H9 (cell line): ENCODE measurements at places on chromosomes 3 and 15. TPM values are rescaled to one million over a fixed set of nuclear protein-coding genes. Genes with fewer than 3 reads are reported as not detected.

The GHSR gene
- total RNA-seq = not detected in 2 replicates

The ADCY5 gene
- total RNA-seq = 5.0 and 6.1 TPM in 2 replicates

The HIGD2B gene
- not detected in 2 replicates for total RNA-seq

The SEC22C gene
- 28.2 and 28.8 TPM in 2 replicates for total RNA-seq

The CD86 gene
- not detected in 2 replicates for total RNA-seq

The ALDH1A3 gene
- 9.2 and 10.0 TPM in 2 replicates for total RNA-seq

The SH3GL3 gene
- 11.0 and 11.2 TPM in 2 replicates for total RNA-seq

The CAMKV gene
- total RNA-seq = 50.4 and 54.2 TPM in 2 replicates

The PTX3 gene
- total RNA-seq = 0.11 and 0.22 TPM in 2 replicates

The MED12L gene
- 14.9 and 16.4 TPM in 2 replicates for total RNA-seq

The VEPH1 gene
- 7.7 and 7.9 TPM in 2 replicates for total RNA-seq

The EHD4 gene
- 22.9 and 24.2 TPM in 2 replicates for total RNA-seq

The RYK gene
- 57.7 and 60.6 TPM in 2 replicates for total RNA-seq
